ENCODE measurements at places on chromosomes 1 and 21.

- no peak for DNase-seq
Measured at GRCh38 chr1:168293356-168293755, 12.7 kb downstream of the TBX19 start.

- no peak for DNase-seq
Measured at GRCh38 chr1:220922951-220923350, 43.7 kb downstream of the HLX start.

DNA sequence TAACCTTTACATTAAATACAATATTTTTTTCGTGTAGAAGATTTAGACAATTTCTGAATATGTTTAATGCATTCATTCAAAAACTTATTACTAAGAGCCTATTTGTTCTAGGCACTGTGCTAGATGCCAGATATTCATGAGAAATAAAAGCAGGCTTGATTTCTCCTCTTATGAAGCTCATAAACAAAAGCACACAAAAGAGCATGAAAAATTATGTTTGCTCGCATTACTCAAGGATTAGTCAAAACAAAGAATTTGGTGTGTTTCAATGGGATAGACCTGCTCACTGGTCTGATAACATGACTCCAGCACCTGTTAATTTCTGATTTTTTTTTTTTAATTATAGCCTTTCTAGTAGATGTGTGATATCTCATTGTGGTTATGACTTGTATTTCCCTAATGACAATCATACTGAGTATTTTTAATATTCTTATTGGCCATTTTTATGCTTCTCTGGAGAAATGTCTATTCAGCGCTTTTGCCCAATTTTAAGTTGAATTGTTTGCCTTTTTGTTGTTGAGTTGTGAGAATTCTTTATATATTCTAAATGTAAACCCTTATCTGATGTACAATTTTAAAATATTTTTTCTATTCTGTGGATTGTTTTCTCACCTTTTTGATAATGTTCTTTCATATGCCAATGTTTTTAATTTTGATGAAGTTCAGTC, 382.3 kb upstream of the ADGRL4 start:
- no peak for DNase-seq

GRCh38 chr1:62377043-62377562, 57.9 kb upstream of the KANK4 start:
- DNase-seq: no peak

DNA sequence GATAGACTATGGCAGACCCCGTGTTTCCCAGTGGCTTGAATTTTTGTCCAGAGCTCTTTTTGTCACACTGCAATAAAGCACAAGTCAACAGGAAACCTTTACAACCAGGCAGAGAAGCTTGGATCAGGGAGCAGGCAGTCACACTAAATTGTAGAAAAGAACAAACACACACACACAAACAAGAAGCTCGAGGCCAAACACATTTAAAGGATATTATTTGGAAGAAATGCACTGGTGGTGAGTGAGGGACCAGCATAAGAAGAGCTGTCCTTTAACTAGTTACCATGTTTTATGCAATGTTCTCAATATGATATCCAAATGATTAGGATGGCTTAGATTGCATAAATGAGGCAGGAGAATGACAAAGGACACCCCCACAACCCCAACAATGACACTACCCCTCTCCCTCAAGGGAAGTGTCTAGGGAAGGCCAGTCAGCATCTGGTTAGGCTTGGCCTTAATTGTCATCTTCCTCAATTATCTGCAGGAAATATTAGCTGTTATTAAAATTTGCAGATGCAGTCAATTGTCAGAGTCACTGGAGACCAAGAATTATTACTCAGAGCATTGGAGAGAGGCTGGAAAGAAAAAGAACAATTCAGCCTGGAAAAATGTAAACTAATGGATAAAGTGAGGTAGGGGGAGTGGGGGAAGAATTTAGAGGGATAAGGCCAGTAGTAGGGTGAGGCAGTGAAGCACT, 35.3 kb downstream of the DDR2 start:
- no peak for DNase-seq

DNA sequence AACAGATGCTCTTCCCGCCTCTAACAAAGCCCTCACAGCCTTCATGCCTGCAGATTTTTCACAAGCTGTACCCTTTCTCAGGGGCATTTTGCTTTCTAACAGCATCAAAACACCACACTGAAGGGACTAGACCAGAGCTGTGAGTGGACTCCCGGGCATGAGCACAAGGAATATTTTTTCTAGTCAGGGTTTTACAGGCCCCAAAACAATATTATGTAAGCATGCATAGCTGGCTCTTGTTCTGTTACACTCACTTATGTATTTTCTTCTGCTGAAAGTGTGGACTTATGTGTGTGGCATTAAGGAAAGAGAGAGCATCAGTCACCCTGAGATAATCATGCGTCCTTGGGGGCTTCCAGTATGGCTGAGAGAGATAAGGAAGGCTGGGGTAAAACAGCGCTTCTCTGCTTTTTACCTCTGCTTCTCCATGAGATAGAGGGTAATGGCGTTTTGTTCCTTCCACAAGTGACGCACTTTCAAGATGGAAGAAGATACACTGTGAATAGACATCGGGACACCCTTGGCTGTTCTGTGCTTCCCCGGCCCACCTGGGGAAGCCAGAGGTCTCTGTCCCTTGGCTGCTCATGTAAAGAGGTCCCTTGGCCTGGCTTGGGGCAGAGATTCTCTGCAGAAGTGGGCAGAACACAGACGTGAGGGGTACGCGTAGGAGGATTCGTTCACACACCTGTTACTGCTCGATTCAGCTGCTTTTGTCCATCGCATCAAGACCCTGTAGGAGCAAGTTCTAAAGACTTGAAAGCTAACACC, 266.7 kb upstream of the RAB4A start:
- no peak for DNase-seq

GRCh38 chr1:27011058-27011764, 1.4 kb downstream of the TENT5B start:
- no peak for DNase-seq
